Sigmoid colon (tissue), 7 donors: ENCODE measurements at places on chromosomes 4 and X. TPM values are rescaled to one million over a fixed set of nuclear protein-coding genes. Genes with fewer than 3 reads are reported as not detected.

SSX1 gene
- total RNA-seq = not detected

RELL1 gene
- 42.1 TPM for total RNA-seq

TBC1D9 gene
- total RNA-seq = 7.9 TPM

GRCh38 chr4:169220854-169221411 lies 49.8 kb downstream of the SH3RF1 start:
- no peak overlapping the region for H3K27ac ChIP-seq
- no peak for DNase-seq
- no peak overlapping the region for H3K4me3 ChIP-seq
- H3K4me1 ChIP-seq = no peaks in the 10 kb centered on the region
- H3K36me3 ChIP-seq = no peaks in the 10 kb centered on the region

GRCh38 chr4:125666635-125667034 lies 351.9 kb downstream of the FAT4 start:
- DNase-seq = no peak
- H3K4me1 ChIP-seq = no peaks in the 10 kb centered on the region
- no peak overlapping the region for H3K27ac ChIP-seq
- H3K4me3 ChIP-seq = no peak overlapping the region
